ENCODE measurements at places on chromosomes 5 and 9.

- H3K27me3 ChIP-seq = no peaks in the 10 kb centered on the region
- H3K36me3 ChIP-seq = no peaks in the 10 kb centered on the region
- no peak for DNase-seq
- H3K27ac ChIP-seq = no peak overlapping the region
These were observed 1.6 kb upstream of the SPZ1 start for GRCh38 chr5:80318212-80318611.

GRCh38 chr9:134695144-134695543 is 53.5 kb downstream of the COL5A1 start:
- DNase-seq = no peak
- no peaks in the 10 kb centered on the region for H3K27me3 ChIP-seq
- no peak overlapping the region for H3K27ac ChIP-seq
- H3K36me3 ChIP-seq = no peaks in the 10 kb centered on the region

GRCh38 chr9:91246846-91247245 is 114.9 kb downstream of the AUH start:
- H3K4me3 ChIP-seq = no peak overlapping the region
- no peak overlapping the region for H3K27ac ChIP-seq
- no peaks in the 10 kb centered on the region for H3K27me3 ChIP-seq
- H3K4me1 ChIP-seq = peaks cover 7% of the 10 kb centered on the region

DNA sequence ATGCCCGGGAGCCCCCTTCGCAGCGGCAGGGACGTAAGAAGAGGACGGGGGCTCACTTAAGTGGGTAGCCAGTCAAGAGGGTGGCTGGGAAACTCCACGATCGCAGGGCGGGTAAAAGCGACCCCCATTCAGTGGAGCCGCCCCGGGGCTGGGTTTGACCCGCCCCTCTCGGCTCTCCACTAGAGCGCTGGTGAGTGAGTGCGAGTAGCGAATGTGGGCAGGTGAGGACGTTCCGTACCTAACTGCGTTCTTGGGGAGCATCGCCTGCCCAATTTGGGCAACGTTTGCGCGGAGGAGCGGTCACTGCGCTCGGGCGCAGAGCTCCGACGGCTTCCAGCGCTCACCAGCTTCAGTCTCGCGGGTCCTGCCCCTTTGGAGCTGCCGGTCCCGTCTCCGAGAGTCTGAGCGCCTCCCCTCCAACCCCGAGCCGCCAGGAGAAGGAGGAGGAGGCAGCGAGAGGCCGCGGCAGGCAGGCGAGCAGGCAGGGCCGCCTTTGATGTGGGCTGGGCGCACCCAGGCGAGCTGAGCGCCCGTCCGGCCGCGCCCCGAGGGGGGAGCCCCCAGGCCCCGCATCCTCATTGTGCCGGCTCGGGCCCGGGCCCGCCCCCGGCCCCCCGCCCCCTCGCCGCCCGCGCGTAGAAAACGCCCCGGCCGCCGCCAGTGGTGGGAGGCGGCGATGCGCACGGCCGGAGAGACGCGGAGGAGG is at the start of gene FGF18:
Gene FGF18, plus strand, starts transcription at position 666 of the 706 bp plus-strand sequence. CDS start 553 bp downstream, outside the sequence.
- peak within 1 kb of the TSS; percentile 48 for H3K4me3 ChIP-seq
- H3K27ac ChIP-seq = no peak within 1 kb of the TSS
- DNase-seq = no peak

- no peaks in the 10 kb centered on the region for H3K36me3 ChIP-seq
- H3K27me3 ChIP-seq = no peaks in the 10 kb centered on the region
- H3K27ac ChIP-seq = no peak overlapping the region
- no peak for DNase-seq
These were observed 65.5 kb downstream of the UNC13B start for GRCh38 chr9:35227284-35227683.

DNA sequence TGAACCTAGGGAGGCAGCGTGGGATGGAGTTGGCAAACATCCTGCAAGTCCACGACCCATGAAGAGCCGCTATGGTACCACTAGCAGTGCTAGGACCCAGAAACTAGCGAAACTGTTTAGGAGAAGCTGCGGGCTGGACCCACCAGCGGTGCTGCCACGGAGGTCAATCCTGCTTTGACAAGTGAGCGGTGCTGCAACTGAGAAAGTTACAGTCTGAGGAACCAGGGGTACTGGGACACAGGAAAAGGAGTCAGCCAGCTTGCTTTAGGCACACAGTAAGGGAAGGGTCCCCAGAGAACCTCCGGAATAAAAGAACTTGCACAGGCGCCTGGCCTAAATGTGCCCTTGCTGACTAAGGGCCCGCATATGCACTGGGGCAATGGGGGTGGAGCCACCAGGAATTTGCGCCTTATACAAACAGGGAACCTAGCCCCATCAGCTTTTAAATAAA is 23.6 kb upstream of the ANXA2R start:
- peak; percentile 25 for DNase-seq
- H3K27me3 ChIP-seq = no peaks in the 10 kb centered on the region
- H3K36me3 ChIP-seq = no peaks in the 10 kb centered on the region

GRCh38 chr5:108687595-108688200 is 60.0 kb upstream of the FER start:
- H3K27me3 ChIP-seq = no peaks in the 10 kb centered on the region
- no peaks in the 10 kb centered on the region for H3K36me3 ChIP-seq
- H3K4me1 ChIP-seq = peaks cover 5% of the 10 kb centered on the region
- DNase-seq = no peak

DNA sequence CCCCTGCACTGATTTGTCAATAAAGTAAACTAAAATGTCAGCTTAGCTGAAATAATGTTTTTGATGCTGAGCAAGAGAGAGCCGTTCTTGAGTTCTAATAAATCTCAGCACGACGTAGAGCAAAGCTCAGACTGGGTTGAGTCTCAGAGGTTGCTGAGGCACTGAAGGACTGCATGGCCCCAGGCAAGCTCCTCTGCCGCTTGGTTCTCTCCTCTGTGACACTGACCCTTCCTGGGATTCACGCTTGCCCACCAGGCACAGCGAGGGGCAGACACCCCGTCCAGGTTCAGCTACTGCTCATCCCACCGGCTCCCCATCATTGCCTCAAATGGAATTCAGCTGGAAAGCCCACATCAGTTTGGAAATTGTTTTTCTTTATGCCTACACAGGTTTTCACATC is 129.8 kb downstream of the IRX2 start:
- no peak overlapping the region for H3K27ac ChIP-seq
- H3K4me3 ChIP-seq = no peak overlapping the region
- DNase-seq = no peak

- H3K4me1 ChIP-seq = peaks cover 55% of the 10 kb centered on the region
- DNase-seq = no peak
- H3K4me3 ChIP-seq = peak overlapping the region; percentile 60
These were observed 61.8 kb downstream of the MEF2C start for GRCh38 chr5:88821161-88821560.

- no peak overlapping the region for H3K27ac ChIP-seq
- no peaks in the 10 kb centered on the region for H3K4me1 ChIP-seq
These were observed 450.8 kb downstream of the NFIB start for GRCh38 chr9:13863112-13863511.
